ENCODE measurements at places on chromosomes 12 and 14.

GRCh38 chr12:2963154-2963759 lies 4.1 kb downstream of the TEAD4 start:
- no peak for DNase-seq

DNA sequence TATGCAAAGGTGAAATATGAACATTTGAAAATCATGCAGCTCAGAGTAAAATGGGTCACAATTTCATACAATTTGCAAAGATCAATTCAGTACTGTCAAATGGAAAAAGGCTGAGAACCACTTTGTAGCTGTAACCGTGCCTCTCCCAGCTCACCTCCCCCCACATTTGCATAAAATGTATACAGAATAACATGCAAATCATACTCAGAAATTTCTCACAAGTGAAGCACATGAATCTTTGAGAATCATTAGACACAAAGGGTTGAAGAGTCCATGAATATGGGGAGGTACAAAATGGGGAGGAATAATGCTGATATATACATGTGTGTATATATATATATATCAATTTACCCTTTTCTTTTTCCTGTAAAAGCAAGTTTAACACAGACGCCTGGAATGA lies 162.1 kb downstream of the APAF1 start:
- no peak for DNase-seq

- DNase-seq, result no peak
Measured at GRCh38 chr12:78568321-78569020, 296.1 kb upstream of the SYT1 start.

- no peak for DNase-seq
Measured at GRCh38 chr12:42483521-42483790, 106.1 kb downstream of the PRICKLE1 start.

GRCh38 chr14:95315579-95315978 lies 4.1 kb downstream of the CLMN start:
- DNase-seq, result no peak

DNA sequence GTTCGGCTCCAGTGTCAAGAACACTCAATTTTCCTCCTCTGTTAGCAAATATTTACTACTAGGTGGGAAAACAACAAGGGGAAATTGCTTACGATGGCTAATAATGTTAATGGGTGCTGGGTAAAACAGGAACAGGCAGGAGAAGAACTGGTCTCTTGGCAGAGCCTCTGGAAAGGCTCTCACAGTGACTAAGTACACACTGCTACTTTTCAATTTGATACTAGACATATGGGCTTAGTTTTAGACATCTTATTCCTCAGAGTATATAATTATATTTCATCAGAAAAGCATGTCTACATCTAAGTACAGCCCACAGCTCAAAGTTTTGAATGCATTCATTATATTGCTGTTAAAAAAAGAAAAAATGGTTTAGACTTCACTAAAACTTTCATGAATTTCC lies 65.4 kb upstream of the SAV1 start:
- no peak for DNase-seq

GRCh38 chr12:18750085-18750484 lies 12.2 kb downstream of the CAPZA3 start:
- no peak for DNase-seq

DNA sequence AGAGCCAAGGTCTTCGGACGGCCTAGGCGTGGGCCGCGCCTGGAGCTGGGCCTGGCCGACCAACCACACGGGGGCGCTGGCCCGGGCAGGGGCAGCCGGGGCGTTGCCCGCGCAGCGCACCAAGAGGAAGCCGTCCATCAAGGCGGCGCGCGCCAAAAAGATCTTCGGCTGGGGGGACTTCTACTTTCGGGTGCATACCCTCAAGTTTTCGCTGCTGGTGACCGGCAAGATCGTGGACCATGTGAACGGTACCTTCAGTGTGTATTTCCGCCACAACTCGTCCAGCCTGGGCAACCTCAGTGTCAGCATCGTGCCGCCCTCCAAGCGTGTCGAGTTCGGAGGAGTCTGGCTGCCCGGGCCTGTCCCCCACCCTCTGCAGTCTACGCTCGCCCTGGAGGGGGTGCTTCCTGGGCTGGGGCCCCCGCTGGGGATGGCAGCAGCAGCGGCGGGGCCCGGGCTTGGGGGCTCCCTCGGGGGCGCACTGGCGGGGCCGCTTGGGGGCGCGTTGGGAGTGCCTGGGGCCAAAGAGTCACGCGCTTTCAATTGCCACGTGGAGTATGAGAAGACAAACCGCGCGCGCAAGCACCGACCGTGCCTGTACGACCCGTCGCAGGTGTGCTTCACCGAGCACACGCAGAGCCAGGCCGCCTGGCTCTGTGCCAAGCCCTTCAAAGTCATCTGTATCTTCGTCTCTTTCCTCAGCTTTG lies 4.4 kb upstream of the SHMT2 start:
- no peak for DNase-seq

DNA sequence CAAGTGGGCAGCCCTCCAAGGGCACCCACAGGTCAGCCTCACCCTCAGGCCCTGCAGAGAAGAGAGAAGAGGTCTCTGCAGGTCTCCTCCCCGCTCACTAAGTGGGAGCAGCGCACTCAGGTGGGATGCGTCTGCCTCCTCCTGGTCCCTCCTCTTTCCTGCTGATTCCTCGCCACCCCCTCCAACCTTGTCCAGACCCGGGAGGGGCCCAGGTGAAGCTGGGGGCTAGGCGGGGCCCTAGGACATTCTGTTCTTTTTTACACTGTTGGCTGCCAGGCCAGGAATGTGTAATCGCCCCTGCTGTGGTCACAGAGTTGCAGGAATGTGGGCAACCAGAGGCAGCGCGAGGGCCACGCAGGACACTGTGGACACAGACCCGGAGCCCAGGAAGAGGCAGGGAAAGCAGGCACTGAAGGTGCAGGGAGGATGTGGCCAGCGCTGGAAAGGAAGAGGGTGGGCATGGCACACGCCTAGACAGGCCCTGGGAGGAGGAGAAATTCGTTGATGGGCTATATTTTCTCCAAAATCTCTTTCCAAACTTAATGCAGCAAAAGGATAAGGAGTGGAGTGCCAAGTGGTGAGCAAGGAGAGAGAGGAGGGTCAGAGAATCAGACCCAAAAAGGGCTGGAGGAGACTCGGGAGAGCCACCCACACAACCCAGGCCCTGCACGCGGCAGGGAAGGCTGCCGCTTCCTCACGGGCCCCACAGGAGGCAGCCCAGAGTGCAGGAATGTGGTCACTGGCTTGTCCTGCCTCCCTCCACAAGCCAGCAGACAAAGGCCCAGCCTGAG lies 911 bp upstream of the SCNN1A start:
- DNase-seq, result no peak

DNA sequence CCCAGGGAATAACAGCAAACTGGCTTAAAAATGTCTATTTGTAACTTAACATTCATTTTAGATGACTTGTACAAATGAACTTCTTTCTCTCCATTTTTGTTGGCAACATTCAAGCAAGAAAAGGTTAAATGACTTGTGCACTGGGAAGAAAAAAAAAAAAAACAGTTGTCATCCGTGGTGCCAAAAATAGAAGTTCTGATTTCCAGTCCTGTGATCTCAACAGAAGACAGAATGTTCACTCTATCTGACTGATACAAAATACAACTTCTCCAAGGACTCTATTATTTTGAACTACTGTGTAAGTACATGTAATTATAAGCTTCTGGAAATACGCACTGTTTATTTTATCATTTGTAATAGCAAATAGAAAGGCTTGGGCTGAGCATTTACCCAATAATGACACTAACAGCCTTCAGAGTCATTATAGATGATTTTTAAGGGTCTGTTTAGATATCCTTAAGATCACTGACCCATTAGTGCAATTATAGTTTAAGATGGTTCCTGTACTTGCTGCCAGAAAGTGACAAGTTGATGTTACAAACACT lies 59.9 kb downstream of the LIN7A start:
- peak; percentile 10 for DNase-seq

- DNase-seq, result no peak
Measured at GRCh38 chr14:51511265-51511664, 140.4 kb upstream of the FRMD6 start.

DNA sequence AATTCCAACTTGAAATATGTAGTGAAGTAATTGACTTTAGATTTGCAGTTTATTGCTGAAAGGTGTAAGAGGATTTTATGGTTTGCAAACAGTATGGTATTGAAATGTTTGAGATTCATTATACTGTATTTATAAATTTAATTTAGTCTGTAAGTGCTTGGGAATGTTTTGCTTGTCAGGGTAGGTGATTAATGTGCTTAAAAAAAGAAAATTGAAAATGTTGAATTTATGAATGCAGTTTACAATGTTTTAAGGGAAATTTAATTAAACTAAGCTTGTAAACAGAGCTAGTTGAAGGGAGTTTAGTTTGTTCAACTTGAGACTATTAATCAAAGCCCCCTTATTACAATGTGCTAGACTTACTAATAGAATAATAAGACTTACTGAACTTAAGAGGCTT lies 18.0 kb upstream of the CRY1 start:
- no peak for DNase-seq

DNA sequence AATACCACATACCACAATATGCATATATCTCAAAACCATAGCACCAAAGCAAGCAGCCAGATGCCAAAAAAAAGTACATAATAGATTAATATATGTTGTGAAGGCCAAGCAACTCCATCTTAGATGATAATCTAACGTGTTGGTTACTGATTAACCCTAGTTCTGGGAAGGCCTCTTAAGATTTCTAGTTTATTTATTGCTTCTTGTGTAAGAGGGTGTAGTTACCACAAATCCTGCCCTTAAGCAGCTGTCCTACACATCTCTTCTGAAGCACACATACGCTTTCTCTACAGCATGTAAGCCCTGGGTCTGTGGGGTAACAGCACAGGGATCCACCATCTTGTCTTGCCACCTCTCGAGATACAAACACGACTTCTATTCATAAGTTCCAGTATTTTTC lies 236.8 kb upstream of the AVPR1A start:
- no peak for DNase-seq

DNA sequence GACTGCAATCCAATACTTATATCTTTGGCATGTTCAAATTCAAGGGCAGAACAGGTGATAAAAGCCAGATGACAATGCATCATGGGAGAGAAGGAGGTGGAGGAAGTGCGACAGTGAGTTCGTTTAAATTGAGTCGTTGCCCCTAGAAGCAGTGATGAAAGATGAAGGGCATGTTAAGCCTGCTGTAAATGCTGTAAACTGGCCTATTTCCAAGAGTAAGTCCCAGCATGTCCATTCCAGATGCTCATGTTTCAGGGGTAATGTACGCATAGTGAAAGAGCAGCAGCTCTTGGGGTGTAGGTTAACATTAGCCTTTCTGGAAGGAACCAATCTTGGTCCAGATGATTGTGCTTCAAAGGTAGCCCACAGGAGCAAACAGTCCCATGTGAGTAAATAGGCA lies 97.1 kb downstream of the C2CD5 start:
- DNase-seq, result peak; percentile 5

- no peak for DNase-seq
Measured at GRCh38 chr12:12582895-12583303, 20.2 kb upstream of the DUSP16 start.

- DNase-seq, result no peak
Measured at GRCh38 chr12:74728006-74728405, 190.4 kb downstream of the ATXN7L3B start.

DNA sequence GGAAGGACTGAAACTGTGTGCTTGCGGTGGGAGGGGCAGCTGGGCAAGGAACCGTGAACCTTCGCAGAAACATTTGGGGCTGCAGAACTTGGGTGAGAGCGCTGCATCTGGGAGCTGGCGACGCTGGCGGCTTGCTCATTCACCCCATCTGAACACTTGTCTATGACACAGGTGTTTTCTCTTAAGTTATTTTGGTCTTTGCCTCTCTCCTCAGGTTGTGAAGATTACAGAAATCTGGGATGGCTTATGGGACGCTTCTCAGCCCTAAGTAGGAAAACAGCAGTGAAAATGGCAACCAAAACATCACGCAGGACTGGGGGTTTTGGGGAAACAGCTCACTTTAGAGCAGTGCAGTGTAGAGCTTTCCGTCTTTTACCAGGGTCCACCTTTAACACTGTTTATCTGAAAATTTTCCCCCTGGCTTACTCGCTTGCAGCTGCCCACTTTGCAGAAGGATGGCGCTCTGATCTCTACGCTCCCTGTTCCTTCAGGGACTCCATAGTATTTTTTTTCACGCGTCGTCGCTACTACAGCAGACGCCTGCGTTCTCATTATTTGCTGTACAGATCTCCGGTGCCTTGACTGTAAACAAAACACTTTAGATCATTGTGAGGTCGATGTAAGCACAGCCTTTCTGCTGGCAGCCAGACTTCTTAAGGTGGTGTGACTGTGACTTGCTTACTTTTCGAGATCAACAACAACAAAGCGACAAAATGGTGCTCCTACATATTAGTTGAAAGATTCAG lies 2.7 kb upstream of the CDKN1B start:
- DNase-seq, result peak; percentile 66

Data from NCI-H1092 treated with DMSO at 0.1 percent for 48 hours (cell line).